Activated CD8-positive, alpha-beta memory T cell treated with anti-CD3 and anti-CD28 coated beads for 1 hour (primary cell): ENCODE measurements at places on chromosomes 4 and X.

GRCh38 chr4:47084111-47084510 lies 52.7 kb downstream of the GABRB1 start:
- no peak for DNase-seq

DNA sequence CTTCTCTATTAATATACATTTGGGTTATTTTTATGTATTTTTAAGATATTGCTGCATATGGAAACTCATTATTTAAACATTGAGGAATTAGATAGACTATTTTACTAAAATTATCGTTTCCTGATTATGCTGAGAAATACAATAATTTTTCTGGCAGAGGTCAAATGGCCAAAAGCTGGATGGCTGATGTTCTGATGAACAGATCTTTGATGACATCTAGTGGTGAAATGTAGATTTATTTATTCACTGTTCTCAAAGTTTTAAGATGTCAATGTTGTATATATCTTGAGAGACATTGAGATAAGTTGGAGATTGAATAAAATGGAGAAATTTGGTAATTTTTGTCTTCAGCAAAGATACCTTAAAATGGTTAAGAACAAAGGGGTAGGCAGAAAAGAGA lies 96.2 kb downstream of the UGT8 start:
- no peak for DNase-seq

GRCh38 chrX:71366674-71367256 lies 608 bp downstream of the TAF1 start:
- no peak for DNase-seq

DNA sequence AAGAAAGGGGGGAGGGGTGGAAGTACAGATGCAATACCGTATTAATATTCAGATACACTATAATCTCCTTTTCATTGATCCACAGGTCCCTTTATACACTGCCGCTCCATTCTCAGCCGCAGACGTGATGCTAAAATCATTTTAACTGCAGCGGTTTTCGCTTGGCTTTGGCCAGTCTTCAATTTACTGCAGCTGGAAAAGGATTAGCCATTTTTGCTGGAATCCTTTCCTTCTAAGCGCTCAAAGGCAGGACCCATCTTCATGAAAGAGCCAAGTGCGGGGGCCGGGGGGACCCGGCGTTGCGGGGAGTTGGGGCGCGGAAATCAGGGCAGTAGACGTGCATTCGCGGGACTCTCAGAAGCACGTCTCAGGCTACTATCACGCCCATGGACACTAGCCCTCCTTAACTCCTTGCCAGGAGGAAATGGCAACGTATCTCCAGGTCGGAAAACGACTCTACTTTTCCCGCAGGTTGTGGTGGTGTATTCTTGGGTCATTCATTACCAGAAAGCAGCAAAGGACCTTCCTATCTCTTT lies 1.7 kb upstream of the PCDH10 start:
- DNase-seq: no peak

DNA sequence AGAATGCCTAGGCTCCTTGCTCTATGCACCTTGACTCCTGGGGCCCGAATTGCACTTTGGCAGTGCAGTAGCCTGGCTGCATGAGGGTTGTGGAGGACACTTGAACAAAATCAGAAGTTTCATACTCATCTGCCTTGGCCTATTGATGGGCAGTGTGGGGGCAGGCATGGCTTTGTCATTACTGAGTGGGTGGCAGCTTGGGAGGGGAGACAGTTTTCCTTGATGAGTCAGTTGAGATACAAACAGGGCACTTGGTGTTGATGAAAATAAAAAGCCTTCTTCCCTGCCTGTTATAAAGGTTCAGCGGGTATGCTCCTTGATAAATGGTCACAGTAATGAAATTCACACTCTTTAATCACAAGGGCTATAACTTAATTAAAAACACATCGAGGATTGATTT lies 126.8 kb upstream of the MAMLD1 start:
- no peak for DNase-seq
